ENCODE measurements at places on chromosomes 2 and 18. TPM values are rescaled to one million over a fixed set of nuclear protein-coding genes. Genes with fewer than 3 reads are reported as not detected.

DNA sequence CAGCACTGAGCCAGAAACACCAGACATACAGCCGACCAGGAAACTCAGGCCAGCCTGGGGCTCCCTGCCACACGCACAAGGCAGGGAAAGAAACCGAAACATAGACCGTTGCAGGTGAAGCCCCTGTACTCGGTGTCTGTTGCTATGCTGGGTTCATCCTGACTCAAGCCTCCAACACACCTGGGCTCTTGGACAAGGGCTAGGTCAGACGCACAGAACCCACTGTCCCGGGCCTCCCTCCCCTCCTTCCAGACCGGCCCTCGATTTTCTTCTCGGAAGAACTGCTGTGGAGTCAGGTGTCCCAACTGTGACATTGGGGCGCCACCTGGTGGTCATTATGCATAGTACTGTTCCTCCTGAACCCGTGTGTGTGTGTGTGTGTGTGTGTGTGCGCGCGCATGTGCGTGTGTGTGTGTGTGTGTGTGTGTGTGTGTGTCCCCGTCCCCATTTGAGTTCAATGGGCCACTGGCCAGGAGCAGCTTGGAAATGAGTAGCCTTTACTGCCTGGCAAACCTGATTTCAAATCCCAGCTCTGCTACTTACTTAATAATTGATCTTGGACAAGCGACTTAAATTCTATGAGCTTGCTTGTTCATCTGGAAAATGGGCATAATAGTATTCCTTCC, 55.4 kb upstream of the GLI2 start:
- peak; percentile 85 for DNase-seq

DNA sequence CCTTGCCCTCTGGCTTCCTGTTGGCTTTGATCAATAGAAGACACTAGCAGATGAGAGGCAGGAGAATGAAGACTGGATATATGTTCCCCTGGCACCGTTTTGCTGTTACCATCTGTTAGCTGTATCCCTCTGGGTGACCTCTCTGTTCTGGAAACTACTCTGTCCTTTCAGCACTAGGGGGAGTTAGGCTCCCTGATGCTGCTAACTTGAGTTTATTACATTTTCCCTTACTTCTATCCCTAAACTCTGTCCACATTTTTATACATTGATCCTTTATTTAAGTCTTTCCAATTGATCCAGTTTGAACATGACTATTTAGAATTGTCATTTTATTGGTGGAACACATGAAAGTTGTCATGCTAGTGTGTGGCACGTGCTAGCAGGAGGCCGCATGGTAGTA, 1014.3 kb upstream of the CDH2 start:
- no peak for DNase-seq

- DNase-seq, result no peak
Measured at GRCh38 chr2:17461087-17461475, 57.2 kb downstream of the RAD51AP2 start.

DNA sequence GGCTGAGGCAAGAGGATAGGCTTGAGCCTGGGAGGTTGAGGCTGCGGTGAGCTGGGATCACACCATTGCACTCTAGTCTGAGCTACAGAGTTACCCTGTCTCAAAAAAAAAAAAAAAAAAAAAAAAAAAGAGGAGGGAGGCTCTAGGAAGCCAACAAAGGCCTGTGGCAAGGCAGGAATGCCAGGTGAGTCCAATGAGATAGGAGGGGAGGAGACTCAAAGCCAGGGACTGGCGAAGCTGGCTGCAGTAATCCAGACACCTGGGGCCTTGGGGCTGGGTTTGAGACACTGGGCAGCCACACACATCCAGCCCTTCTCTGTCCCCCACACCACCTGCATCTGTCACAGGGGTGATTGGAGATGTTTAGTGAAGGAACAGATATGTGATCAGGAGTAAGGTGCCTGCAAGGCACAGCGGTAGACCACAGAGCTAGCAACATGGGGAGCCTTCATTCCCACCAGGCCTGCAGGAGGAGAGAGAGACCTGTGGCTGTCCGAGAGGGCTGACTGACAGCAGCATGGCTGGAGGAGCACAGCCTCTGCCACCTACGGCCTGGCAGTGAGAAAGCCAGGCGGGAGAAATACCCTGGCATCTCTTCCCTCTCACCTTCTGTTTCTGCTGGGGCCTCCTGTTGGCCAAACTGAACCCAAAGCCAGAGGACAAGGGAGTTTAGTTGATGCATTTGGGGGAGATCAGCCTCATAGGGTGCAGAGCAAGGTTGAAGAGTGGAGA, 9.5 kb downstream of the CHPF start:
- no peak for DNase-seq

DNA sequence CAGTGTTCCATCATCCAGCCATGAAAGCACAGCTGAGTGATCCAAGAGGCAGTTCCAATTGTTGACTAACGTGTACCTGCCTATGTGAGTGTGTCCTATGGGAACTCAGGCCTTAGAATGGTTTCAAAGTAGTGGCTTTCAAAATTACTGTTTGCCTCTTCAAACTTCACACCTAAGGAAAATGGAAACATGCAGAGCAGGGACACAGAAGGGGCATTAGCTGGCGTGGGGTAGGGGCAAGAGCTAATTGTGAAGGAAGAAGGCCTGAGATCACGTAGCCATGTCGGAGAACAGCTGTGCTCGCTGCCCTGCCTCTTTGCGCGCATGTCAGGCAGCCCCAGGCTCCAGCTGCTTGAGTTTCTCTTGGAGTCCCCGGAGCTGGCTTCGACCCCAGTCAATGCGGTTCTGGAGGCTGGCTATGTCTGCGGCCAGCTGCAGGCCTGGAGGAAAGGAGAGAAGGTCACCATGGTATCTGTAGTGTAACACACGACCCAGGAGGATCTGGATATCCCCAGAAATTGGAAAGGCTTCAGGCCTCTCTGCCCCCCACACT, 3.8 kb upstream of the IMP4 start:
- DNase-seq, result no peak

DNA sequence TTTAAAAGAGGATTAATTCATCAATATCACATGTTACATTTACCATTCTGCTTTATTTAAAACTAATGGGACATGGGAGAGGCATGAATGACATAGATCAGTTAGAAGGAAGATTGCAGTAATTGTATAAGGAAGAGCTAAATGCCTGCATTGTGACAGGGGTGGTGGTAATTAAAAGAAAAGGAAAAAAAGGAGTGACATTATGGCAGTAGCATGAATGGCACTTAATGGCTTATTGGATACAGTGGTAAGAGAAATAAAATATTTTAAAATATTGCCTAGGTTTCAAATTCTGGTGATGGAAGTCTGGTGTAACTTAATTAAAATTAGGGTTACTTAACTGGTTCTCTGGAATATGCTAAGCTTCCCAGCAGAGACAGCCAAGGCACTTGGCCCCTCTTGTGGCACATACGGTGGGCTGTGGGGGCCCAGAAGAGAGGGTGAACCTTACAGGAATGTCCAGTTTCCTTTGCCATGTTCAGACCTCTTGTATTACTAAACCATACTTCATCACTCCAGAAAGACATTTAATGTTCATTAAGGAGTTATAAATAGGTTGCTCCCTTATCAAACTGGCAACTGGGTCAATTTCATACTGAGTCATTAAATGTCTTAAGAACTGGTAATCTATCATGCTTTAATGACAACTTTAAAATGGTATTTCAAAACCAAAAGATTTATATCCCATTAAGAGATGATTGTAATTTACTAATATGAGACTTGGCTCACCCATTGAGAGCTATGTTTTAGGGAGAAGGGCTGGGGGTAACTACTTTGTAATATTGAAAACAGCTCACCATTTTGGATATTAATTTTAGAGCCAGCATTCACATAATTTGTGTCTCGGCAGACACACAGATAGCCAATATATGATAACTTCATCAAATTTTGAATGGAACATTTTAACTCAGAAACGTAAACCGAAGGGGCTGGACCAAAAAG, 798.9 kb upstream of the PIK3C3 start:
- no peak for DNase-seq

GRCh38 chr18:25144820-25145219, 207.1 kb downstream of the ZNF521 start:
- DNase-seq, result peak; percentile 90

DNA sequence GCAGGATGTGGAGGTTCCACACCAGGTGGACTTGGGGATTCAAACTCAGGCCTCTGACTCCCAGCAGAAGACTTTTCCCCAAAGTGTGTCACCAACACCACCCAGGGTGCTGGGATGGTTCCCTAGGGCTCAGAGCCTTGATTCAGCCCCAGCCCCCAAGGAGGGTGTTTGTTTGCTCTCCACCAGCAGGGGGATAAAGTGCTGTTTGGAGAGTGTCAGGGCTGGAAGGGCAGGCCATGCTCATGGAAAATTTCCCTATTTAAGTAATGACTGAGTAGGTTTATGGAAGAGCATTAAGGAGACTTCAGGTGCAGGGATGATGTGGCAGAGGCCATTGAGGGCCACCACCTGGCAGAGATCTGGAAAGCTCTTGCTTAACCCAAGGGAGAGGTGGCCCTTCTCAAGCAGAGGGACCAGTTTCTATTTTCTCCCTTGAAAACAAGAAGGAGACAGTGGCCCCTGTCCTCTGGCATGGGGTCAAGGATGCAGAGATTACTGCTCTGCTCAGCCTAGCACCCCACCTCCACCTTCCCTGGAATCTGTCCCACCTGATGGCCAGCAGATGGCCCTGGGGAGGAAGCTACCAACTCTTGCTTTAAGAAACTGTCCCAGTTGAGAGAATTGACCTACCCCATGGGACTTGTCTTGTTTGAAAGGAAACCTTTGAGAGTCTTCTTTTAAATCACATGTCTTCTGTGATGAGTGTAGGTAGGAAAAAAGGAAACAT, 122.1 kb downstream of the ACOXL start:
- DNase-seq, result no peak

DNA sequence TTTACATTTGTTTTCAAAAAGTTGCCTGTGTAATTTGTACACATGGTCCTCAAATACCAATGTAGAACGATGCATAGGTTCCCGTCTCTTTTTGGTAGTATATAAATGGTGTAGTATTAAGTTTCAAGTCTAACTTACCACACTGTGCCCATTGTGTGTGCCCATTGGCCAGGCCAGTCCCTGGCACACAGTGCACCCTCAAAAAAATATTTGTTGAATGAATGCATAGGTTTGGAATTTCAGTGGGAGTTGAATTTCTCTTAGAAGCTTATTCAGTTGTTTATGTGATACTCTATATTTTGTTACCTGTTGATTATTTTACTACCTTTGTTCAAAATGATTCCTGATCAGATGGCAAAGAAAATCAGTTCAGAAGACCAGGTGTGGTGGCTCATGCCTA, 30.1 kb downstream of the IDH1 start:
- DNase-seq, result no peak

- no peak for DNase-seq
Measured at GRCh38 chr2:6704077-6704476, 161.6 kb downstream of the CMPK2 start.

DNA sequence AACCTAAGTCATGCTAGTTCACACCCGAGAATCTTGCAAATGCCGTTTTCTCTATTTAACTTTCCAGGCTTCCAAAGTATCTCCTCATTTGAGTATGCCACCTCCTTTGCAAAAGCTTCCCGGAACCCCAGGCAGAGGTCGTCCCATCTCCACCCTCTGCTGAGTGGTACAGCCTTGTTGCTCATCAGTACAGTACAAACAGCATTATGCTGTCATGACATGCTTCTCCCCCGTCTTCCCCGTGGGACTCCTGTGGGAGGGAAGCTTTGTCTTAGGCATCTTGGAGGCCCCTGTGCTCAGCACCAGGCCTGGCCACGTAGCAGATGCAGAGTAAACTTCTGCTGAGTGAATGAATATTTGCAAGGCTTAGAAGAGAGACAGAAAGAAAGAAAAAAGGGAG, 102.7 kb downstream of the CDCA7 start:
- peak; percentile 10 for DNase-seq

- no peak for DNase-seq
Measured at GRCh38 chr2:88067189-88067588, 436 bp upstream of the SMYD1 start.

- DNase-seq, result no peak
Measured at GRCh38 chr2:166249318-166249717, 121.5 kb upstream of the SCN1A start.

DNA sequence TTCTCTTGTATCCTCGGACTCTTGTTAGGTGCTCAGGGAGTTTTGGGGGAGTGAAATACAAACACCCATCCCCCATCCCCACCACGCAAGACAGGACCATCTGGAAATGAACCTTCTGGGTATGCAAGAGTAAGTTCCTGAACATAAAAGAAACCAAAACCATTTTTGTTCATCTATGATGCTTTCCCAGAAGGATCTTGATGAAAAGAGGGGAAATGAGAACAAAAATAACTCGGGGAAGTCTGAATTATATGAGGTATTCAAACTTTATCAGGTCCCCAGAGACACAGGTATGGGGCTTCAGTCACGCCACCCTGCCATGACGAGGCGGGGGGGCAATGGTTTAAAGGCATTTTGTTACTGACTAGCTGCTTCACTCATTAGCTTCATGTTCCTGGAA, 68.6 kb upstream of the DNMT3A start:
- no peak for DNase-seq

DNA sequence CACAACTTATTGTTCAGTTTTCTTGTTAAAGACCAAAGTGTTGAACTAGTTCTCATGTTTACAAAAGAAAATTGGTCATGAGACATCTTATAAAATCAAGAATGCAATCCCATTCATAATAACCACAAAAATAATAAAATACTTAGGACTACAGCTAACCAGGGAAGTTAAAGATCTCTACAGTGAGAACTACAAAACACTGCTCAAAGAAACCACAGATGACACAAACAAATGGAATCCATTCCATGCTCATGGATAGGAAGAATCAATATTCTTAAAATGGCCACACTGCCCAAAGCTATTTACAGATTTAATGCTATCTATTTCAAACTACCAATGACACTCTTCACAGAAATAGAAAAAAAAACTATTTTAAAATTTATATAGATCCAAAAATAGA, 1354.8 kb upstream of the CDH2 start:
- no peak for DNase-seq

- DNase-seq, result no peak
Measured at GRCh38 chr2:111019381-111019780, 101.3 kb upstream of the BCL2L11 start.

DNA sequence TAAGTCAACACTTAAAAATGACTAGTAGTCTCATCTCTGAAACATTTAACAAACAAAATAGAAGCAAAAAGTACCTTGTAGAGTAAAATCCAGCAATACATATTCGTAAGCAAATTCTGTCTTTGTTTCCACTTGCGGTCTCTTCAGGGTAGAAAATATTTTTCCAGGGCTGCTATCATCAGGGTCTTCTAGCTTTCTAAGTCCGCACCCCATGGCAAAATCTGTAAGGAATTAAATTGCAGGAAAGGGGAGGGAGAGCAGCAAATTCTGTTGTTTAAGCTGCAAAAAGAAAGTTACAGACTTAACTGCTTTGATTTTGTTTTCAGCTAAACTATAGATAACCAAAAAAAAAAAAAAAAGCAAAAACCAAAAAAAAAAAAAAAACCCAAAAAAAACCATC, at the start of gene RFTN2:
TSS of gene RFTN2 (minus strand) at position 342 of the 400 bp plus-strand sequence. CDS start at position 213, 129 bp downstream.
- DNase-seq, result no peak

CCDC178 gene
- total RNA-seq, result 5.5 TPM

ABCB11 gene
- total RNA-seq, result 7.9 TPM

TWIST2 gene
- 32.0 TPM for total RNA-seq

COL4A4 gene
- total RNA-seq, result 0.72 TPM

SLC9A4 gene
- total RNA-seq, result 1.2 TPM

PLGLB2 gene
- 3.4 TPM for total RNA-seq

FOXD4L1 gene
- 0.96 TPM for total RNA-seq

STRADB gene
- total RNA-seq, result 142 TPM
